ELR (cell line): ENCODE measurements at places on chromosomes 7 and 10.

- DNase-seq: no peak
Observed at GRCh38 chr7:20698469-20698868, 83.0 kb downstream of the ABCB5 start.

DNA sequence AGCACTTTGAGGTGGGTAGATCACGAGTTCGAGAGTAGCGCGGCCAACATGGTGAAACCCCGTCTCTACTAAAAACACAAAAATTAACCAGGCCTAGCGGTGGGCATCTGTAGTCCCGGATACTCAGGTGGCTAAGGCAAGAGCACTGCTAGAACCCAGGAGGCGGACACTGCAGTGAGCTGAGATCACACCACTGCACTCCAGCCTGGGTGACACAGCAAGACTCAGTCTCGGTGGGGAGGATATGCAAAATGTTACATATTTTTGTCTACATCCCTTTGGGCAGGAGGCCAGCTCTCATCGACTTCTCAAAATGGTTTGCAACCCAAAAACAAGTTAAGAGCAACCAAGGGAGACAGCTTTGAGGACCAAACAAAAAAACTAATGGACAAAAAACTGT lies 8.2 kb downstream of the ATE1 start:
- no peak for DNase-seq

DNA sequence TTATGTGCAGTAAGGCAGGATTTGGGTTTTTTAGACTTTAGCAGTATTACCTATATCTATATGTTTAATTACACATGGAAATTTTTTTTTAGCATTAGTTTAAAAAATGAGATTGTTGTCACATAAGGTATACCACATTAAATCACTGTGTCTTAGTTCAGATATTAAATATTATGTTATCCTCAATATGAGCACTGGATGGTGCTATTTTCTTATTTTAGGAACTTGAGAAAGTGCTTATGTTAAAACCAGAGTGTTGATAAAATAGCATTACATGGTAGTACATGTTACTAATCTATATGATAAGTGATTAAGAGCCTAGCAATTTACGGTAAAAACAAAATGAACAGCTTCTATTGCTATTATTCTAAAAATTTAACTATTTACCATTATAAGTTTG lies 28.8 kb downstream of the MIOS start:
- DNase-seq: peak; percentile 59

GRCh38 chr7:135936497-135937217 lies 40.5 kb downstream of the MTPN start:
- DNase-seq: no peak

DNA sequence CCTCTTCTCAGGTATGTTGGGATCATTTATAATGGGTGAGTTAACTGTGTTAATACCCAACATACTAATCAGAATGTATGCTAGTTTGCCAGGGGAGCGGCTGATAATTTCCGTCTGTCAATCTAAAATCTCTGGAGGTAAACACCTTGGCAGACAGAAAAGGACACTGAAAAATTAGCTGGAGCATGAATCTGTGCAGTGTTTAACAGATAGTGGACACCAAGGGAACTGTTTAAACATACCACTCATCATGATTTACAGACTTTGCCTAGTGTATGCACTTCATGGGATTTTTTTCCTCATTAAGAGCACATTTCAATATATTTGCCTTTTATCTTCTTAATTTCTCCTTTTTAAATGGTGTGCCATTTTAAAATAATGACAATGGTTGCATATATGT lies 68.2 kb downstream of the SLC13A1 start:
- DNase-seq: no peak

- no peak for DNase-seq
Observed at GRCh38 chr7:22231806-22232205, 125.1 kb downstream of the RAPGEF5 start.
